ENCODE measurements at places on chromosomes 1 and 21.

GRCh38 chr1:236315518-236315917, 33.8 kb upstream of the ERO1B start:
- DNase-seq, result no peak

DNA sequence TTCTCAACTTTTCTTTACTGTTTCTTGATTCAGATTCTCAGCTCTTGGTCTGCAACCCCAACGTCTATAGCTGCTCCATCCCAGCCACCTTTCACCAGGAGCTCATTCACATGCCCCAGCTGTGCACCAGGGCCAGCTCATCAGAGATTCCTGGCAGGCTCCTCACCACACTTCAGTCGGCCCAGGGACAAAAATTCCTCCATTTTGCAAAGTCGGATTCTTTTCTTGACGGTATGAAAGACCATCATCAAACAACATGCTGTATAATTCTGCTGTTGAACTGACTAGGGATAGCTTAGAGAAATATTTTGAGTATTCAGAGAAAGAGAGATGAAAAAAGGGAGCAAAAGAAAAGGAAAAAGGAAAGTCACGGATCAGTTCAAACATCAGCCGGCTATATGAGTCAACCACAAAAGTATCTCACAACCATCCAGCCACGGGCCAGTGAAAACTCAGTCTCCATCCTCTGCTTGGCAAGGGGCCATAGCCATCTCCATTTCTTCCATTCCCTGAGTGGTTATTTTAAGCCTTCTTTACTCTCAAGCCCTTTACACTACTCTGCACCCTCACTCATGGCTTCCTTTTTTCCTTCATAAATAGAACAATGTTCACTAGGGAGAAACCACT, 14.1 kb downstream of the DNASE2B start:
- DNase-seq, result no peak

DNA sequence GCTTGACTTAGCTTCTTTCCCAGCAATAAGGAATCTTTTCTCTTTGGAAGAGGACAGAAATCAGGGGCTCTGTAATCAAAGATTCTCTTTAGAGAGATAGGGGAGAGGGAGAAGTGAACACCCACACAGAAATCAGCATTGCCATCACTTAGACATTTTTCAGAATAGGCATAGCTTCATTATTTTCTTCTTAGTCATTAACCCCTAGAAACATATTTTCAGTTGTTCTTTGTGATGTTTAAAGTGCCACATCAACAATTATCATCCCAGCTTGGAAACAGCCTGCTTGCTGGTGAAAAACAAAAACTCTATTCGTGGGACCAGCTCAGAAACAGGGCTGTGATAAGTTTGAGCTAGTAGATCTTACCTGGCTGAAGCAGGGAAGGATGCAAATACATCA, 88.3 kb upstream of the SLC44A3 start:
- no peak for DNase-seq

DNA sequence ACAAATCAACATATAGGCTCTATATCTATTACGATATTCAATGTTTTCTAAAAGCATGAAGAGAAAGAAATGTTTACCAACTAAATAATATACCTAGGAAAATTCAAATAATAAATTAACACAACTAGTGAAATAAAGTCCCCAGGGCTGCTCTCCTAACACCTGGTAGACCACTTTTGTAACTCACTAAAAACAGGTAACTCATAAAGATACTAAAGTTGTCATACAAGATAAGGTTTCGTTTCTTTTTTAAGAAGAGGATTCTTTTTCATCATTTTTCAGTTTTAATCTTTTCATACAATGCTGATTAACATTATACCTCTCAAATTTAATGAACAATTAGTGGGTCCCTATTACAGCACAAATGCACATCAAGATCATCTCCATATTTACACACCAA, 99.0 kb downstream of the ZZZ3 start:
- no peak for DNase-seq

DNA sequence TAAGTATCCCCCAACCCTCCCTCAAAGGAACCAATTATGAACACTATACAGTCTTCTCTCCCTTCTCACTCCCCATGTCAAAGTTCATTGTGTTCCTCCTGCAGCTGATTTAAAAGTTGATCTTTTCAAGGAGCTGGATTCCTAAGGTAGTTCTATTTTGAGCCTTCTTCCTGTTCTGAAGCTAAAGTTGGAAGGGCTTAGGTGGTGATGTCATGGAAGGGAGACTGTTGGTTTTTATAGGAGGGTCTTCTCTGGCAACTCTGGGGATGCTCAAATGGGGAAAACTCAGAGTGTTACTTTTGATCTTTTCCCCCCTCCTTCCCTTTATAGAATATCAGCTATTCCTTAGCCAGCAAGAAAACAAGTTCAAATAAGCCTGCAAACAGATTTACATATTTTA, 83.0 kb upstream of the AK4 start:
- DNase-seq, result no peak

GRCh38 chr1:53578358-53578757, 119.2 kb downstream of the DMRTB1 start:
- DNase-seq, result no peak

- peak; percentile 56 for DNase-seq
Observed at GRCh38 chr1:32142446-32143301, 34.8 kb downstream of the KPNA6 start.

DNA sequence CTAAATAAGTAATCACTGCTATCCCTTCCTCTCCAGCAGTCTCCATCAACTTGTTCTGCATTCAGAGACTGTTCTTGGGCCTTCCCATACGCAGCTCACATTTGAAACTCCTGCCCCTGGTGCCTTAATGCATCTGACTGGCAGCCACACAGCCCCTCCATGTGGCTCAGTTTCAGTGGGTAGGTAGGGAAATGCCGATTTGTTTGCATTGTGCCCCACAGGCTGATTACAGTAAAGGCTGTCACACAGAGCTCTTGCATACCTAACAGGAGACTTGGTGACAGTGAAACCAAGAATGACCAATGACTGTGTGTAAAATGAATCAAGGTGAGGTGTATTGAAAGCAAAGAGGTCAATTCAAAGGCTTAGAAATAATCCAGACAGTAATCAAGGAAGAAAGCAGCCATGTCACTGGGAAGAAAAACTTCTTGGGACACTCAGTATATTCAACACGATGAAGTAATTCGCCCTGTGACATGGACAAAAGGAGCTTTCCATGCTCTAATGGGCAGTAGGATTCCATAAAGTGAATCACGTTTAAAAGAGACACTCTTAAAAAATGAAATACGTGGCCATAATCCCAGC, 12.7 kb upstream of the B3GALNT2 start:
- no peak for DNase-seq

DNA sequence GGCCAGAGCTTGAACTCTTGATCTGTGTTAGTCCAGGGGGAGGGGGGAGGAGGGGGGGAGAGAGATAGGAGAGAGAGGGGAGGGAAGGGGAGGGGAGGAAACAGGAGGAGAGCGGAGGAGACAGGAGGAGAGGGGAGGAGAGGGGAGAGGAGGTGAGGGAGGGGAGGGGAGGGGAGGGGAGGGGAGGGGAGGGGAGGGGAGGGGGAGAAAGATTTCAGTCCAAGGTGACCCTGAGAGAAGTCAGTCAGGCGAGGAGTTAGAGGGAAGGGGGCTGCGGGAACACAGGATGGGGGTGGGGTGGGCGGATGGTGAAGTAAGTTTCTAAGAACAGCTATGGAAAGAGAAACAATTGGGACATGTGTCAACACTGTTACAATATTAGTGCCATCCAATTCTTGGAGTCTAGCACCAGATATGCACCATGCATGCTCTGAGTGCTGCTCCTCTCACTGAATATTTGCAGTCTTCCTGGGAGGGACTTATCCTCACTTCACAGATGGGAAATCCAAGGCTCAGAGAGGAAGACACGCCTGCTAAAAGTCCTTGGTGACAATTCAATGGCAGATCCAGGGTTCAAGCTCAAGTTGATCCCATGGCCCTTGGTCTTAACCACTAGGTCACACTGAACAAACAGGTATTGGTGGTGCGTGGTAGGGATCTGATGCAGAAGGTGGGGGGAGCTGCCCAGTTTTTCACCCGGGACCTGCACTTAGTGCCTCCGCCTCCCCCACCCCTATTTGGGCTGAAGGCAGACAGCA, 42.5 kb upstream of the ECE1 start:
- DNase-seq, result no peak

- no peak for DNase-seq
Observed at GRCh38 chr1:231284441-231284840, 43.4 kb downstream of the GNPAT start.

DNA sequence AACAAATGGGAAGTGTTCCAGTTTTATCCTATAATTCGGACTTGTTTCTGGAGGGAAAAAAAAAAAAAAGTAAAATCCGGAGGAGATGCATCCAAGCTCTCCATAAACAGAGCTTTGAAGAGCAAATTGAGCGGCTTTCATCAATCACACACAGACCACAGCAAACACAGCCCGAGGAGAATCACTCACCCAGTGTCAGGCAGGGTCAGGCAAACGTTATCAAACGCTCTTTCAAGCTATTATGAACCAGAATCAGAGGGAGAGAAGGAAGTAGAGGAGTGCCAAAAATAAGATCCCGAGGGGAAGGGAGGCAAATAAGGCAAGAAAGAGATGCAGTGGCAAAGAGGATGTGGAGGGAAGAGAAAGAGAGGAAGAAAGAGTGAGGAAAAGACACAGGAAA, 188.3 kb upstream of the CAMK1G start:
- DNase-seq, result no peak

- no peak for DNase-seq
Observed at GRCh38 chr1:153938996-153939395, 7.5 kb downstream of the DENND4B start.

DNA sequence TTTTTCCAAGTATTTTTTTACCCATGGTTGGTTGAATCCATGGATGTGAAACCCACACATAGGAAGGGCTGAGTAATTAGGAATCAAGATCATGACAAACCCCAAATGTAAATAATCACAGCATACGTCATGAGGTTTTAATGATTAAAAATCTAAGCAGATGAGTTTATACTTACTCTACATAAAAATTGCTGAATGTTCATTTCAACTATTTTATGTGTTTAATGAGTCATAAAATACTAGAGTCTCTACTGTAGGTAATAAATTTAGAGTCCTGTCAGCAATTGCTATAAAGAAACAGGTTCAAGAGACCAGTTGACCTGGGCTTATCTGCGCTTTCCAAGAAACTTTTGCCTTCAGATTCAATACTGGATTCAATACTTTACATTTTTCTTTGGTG, 18.2 kb downstream of the CTH start:
- DNase-seq, result no peak

GRCh38 chr1:35115459-35116383, 36.5 kb downstream of the ZMYM1 start:
- DNase-seq, result no peak

Data from kidney epithelial cell (primary cell).